Stimulated activated naive CD4-positive, alpha-beta T cell (primary cell): ENCODE measurements at places on chromosomes 7 and 10.
A peak's percentile ranks its signal among the peaks of the same experiment; 100 is the strongest.

- no peak for DNase-seq
Measured at GRCh38 chr10:26517141-26517867, 79.2 kb downstream of the APBB1IP start.

- no peak for DNase-seq
Measured at GRCh38 chr7:28272461-28272877, 91.9 kb upstream of the JAZF1 start.

- DNase-seq, result no peak
Measured at GRCh38 chr7:56121440-56121839, 5.2 kb upstream of the NUPR2 start.

GRCh38 chr10:79434821-79435251 lies 10.6 kb downstream of the ZCCHC24 start:
- no peak for DNase-seq

GRCh38 chr7:31893365-31893764 lies 176.8 kb downstream of the PDE1C start:
- no peak for DNase-seq

DNA sequence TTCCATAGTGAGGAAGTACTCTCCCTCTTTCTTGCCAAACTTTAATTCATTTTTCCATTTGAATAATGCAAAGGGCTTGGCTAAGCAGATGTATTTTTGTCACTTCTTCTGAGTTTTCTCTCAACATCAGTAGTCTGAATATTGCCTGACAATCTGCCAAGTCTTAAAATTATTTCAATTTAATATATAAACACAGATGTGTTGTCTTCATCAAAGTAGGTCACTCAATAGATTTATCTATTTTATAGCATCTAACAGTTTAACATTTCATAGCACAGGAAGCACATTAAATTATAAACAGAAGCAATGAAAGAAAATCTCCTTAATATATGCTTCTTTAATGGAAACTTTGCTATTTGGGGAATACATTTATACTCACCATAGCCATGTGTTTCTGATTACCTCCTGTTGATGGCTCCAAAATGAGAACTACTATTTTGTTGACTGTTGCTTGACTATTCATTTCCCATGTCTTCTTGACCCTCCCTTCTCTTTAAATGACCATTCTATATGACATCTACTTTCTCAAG lies 4.5 kb downstream of the CPED1 start:
- DNase-seq, result no peak

- no peak for DNase-seq
Measured at GRCh38 chr7:16571941-16572340, 45.3 kb downstream of the LRRC72 start.

DNA sequence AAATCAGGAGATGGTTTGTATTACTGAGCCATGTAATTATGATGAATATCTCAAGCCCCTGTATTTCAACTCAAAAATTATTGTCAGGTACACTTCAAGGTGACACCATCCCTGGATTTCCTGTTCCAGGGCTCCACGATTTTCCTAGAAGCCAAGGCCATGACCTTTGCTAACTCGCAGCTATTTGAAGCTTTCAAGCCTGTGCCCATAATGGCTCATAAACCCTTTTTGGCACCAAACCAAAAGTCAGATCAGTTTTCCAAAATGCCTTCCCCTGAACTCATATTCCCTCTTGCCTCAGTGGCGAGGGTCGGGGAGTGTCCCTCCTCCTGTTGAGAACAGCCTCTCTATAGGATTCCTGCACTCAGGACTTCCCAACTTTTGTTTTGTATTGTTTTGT lies 70.8 kb downstream of the HIP1 start:
- DNase-seq, result no peak

- DNase-seq, result peak; percentile 26
Measured at GRCh38 chr7:55255496-55256445, 109.4 kb upstream of the LANCL2 start.

- DNase-seq, result no peak
Measured at GRCh38 chr10:129899276-129900130, 64.6 kb downstream of the EBF3 start.

DNA sequence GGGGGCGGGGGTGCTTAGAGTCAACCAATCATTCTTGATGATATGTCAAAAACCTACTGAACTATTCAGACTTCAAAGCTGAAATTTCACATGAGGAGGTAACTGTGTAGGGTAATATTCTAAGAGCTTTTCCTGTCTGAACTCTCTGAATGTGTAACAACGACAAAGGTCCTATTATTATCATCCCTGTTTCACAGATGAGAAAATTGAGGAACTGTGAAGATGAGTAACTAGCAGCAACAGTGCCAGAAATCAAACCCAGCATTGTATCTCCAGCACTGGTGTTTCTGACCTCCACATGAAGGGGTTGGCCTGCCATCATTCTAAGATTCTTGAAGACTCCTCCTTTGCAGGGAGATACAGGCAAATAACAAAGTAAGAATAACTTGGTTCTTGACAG lies 294.7 kb upstream of the AOAH start:
- no peak for DNase-seq

GRCh38 chr7:40507166-40507565 lies 372.4 kb downstream of the SUGCT start:
- no peak for DNase-seq

GRCh38 chr7:77447616-77448015 lies 31.5 kb upstream of the GSAP start:
- no peak for DNase-seq

DNA sequence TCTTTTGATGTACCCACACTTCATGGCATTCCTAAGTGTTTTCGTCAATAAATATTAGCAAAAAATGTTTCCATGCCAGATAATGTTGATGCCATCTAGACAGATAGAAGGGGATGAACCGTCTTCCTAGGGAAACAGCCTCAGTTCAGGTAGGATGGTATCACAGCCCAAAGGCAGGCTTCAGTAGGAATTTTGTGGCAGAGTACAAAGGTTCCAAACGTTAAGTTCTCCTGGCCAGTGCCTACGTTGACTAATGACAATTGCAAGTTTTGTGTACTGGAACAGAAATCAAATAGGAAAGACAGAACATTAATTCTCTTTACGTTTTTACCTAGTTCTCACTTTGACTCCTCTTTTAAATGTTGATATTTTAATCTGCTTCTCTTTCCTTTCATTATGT lies 75.0 kb downstream of the ZMYND11 start:
- DNase-seq, result no peak

DNA sequence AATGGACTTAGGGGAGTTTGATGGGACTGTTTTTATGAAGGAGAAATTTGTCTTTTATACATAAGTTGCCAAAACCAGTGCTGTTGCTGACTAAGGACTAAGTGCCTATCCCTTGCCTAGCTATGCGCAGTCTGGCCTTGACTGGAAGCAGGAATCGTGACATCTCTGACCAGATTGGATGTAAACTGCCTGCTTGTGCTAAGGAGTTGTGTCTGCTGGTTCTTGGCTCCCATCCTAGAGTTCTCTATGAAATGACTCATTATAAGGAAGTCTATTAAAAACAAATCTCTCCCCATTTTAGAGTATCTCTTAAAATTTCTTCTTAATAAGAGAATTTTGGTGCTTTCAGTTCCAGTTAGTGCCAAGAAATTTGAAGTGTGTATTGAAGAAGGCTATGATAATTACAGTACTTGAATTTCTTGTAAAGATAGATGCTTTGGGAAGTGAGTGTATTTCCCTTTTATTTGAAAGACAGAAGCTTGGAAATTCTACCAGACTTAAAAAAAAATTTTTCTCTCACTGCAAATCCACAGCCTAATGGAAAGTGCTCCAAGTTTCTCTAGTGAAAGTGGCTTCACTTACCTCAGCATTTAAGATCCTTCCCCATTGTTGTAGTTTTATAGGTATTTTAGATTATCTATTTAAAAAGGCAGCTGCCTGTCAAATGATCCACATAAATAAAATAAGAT lies 77.6 kb downstream of the BICC1 start:
- DNase-seq, result no peak

DNA sequence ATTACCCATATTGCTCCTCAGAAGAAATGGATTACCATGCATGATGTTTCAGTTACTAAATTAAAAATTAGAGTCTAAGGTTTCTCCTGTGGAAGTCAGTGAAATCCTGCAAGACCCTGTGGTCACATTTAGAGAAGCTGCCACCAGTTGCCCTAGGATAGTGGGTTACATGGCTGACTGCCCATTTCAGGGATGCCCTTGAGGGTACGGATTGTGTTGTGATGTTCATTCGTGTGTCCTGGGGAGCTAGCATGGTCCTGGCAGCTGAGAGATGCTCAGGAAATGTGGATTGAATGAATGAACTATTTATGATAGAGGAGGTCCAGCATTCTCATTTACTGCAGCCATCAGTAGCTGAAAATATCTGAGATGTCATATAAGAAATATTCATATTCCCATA lies 55.1 kb downstream of the TMEM178B start:
- no peak for DNase-seq

- no peak for DNase-seq
Measured at GRCh38 chr10:108375691-108376090, 1211.2 kb upstream of the SORCS1 start.

GRCh38 chr7:141073641-141074161 lies at the start of gene TMEM178B:
Gene TMEM178B, plus strand, starts transcription at chr7:141074064.
- DNase-seq, result no peak

DNA sequence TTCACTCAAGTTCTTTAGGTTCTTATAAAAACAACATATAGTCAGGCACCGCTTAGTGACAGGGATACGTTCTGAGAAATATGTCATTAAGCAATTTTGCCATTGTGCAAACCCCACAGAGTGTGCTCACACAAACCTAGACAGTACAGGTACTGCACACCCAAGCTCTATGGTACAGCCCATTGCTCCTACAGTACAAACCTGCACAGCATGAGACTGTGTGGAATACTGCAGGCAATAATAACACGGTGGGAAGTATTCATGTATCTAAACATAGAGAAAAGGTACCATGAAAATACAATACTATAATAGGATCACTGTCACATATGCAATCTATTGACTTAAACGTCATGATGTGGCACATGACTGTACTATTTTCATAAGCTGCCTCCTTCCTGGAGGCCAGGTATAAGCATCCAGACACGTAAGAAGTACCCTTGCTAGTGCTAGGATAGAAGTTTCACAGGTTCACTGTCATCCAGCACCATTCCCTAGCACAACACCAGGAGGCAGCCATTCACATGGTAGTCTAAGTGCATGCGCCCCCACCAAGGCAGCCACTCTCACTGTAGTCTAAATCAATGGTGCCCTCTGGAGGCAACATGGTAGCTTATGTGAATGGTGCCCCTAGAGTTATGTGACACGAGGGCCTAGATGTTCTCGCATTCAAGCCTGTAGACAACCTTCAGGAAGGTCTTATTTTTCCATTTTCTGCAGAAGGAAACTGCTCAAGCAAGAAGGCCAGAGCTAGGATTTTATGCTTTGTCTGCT lies 98.5 kb downstream of the ARHGAP22 start:
- no peak for DNase-seq

- no peak for DNase-seq
Measured at GRCh38 chr7:90236721-90237289, 8.2 kb upstream of the CFAP69 start.

DNA sequence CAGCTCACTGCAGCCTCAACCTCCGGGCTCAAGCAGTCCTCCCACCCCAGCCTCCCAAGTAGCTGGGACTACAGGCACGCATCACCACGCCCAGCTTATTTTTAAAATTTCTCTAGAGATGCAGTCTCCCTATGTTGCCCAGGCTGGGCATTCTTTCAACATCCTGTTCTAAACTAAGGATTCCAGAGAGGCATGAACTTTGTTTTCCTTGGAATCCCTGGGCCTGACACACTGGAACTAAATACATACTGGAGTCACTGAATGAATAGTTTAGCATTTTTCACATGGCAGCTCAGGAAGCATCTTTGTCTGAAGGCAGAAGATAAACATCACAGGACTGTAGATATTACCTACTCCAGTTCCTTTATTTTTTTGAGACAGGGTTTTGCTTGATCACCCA lies 108.7 kb downstream of the ITIH5 start:
- no peak for DNase-seq
